Lung (tissue), 17 donors: ENCODE measurements at places on chromosomes 6 and 20. TPM values are rescaled to one million over a fixed set of nuclear protein-coding genes. Genes with fewer than 3 reads are reported as not detected.

F13A1 gene
- 69.9 TPM for total RNA-seq

SLC32A1 gene
- not detected for total RNA-seq

CDH26 gene
- 9.8 TPM for total RNA-seq

CGA gene
- not detected for total RNA-seq

TAAR1 gene
- total RNA-seq: not detected

BMP6 gene
- total RNA-seq: 7.5 TPM
